CD8-positive, alpha-beta T cell (primary cell): ENCODE measurements at places on chromosomes 11 and 22. TPM values are rescaled to one million over a fixed set of nuclear protein-coding genes. Genes with fewer than 3 reads are reported as not detected.

Gene SCUBE2
- not detected for total RNA-seq

DNA sequence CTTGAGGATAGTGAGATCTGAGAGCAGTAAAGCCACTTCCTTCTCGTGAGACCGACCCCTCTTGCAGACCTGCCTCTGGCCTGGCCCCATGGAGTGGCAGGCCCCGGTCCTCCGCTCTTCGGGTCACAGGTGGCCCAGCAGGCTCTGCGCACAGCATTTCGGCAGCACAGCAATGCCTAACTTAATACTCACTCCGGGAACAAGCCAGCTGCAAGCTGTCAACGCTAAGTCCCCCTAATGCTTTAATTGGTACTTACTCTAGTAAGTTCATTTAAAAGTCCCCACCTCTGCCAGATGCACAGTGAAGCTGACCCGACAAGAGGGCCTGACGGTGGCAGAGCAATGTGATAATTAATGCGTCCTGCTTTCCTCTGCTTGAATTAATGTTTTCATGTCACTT is 349.3 kb upstream of the B3GAT1 start:
- DNase-seq, result no peak

Gene PGA5
- total RNA-seq, result not detected

Gene BUD13
- 12.5 TPM for total RNA-seq

Gene RIMBP3B
- total RNA-seq, result 0.17 TPM

Gene PHETA2
- total RNA-seq, result 0.30 TPM

Gene RIC3
- 34.8 TPM for total RNA-seq

GRCh38 chr11:92707665-92708064 is 261.8 kb upstream of the MTNR1B start:
- DNase-seq, result no peak

Gene ANKRD49
- 45.6 TPM for total RNA-seq

DNA sequence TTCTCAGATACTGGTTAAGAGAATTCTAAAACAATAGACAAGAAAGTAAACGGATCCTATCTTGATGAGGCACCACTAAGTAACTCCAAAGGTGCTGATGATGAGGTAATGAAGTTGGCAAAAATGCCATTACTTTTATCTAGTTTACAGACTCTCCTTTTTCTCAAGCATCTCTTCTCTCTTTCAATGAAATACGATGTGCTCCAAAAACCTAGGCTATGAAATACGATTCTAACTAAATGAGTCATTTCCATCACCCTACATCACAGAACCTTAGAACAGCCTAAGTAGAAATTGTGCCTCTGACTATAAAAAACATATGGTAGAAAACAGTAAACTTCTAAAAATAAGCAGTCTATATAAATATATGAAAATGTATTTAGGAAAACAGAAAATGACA is 58.9 kb upstream of the ARHGAP32 start:
- DNase-seq, result no peak

DNA sequence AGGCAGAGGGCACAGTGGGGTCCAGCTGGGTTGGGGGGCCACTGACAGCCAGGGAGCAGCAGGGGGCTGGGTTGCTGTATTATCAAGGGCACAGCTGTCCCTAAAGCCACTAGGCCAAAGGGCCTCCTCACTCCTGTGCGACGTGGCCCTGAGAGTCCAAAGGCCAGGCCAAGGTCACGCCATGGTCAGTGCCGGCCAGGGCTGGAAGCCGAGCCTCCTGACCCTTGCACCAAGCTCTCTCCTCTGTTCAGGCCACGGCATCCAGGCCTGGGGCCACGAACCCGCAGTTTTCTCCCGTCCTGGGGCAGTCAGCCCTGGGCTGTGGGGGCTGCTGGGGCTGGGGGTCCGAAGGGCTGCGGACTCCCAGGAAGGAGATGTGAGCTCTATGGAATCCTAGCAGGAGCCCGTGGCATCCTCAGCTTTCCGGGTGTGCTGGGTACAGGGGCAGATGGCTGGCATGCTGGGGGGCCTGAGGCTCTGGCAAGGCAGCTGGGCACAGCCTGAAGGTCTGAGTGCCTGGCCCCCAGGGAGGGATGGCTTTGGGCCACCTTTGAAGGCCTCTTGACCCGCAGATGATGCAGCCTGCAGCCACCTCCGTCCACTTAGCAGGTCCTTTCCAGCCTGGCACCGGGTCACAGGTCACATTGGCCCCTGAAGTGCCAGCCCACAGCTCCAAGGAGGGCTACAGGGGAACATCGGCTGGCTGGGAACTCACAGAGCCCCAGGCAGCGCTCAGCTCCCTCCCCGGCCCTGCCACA is 17.3 kb upstream of the PPARA start:
- DNase-seq, result no peak

DNA sequence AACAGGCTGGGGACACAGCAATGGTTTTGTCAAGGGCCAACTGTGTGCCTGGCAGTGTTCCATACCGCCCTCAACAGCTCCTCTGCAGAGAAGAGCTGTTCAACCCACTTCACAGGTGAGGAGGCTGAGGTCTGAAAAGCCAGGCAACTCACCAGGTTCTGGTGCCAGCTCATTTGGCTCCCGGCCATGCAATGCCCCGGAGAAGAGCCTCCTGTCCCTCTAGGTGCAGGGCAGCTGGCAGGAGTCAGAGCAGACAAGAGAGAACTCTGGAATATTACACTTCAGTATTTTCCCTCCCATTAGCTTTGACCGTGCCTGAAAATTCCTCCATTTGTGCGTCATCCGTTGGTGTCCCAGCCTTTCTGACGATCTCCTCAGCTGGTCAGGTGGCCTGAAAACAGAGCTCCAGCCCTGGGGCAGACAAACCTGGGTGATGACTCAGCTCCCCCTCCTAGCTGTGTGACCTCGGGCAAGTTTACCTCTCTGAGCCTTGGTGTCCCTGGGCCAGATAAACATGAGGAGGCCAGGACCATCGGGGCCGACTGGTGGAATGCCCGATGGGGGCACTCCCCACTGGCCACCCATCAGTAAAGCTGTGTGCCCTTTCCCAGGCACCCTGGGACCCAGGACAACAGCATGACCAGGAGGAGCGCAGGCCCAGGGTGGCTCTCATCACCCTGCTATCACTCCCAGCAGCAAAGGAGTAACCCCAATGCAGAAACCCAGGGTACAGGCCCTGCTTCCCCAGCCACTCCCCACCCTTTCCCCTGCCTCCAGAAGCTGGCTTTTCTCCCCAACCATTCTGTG is 9.6 kb upstream of the C1QTNF6 start:
- no peak for DNase-seq

Gene TMEM191B
- total RNA-seq, result 1.2 TPM

DNA sequence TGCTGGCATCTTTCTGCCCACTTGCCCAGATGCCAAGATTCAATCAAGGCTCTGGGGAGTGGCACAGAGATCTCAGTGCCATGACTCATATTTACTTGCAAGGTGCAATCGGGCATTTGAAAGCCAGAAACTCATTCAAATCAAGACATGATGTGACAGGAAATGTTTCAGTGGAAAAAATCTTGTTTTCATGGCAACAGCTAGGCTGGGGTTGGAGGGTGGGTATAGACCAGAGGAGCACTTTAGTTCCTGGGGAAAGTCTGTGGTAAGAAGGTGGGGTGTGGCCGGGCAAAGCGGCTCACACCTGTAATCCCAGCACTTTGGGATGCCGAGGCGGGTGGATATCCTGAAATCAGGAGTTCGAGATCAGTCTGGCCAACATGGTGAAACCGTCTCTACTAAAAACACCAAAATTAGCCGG is 1.2 kb downstream of the MAJIN start:
- DNase-seq, result no peak

Gene FAM83F
- total RNA-seq, result 17.6 TPM

Gene GGTLC2
- total RNA-seq, result not detected

Gene CYP2D6
- total RNA-seq, result 3.1 TPM

GRCh38 chr11:95092549-95093324 is 3.1 kb downstream of the ENDOD1 start:
- DNase-seq, result no peak

Gene SCGB1C1
- not detected for total RNA-seq

DNA sequence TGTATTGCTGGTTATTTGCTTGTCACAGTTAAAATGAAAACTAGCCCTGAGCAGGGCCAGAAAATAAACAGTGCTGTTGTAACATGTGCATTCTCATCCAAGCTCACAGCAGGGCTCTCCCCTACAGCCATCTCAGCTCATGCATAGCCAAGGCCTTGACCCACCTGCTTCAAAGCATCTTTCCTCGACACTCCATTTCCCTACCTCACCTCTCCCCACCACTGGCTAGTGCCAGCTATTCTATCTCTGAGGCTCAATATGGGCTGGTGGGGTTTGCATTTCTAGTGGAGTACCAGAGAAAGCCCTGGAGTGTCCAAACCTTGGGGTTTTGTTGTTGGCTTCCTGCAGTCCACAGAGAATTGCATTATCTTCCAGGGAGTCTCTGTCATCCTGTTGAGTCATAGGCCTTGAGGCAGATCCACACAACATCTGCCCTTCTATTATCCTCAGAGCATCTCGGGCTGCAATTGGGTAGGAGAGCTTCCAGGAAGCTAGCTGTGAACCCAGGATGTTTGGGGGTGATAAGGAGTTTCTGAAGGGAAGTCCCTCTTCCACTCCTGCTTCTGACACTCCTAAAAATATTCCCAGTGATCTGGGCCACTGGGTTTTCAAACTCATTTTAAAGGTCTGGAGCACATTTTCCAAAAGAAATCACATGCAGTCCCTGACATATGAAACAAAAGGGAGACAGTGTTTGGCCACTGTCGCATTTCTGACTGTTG is 36.1 kb upstream of the AMOTL1 start:
- no peak for DNase-seq

GRCh38 chr11:14022251-14022650 is 59.7 kb downstream of the SPON1 start:
- DNase-seq, result no peak

Gene PRR33
- total RNA-seq, result not detected

Gene DEFB131B
- total RNA-seq, result not detected

GRCh38 chr11:10793470-10794255 is 15.1 kb downstream of the EIF4G2 start:
- DNase-seq, result no peak

GRCh38 chr11:120031612-120032600 is 106.0 kb downstream of the TRIM29 start:
- DNase-seq, result no peak

Gene SPON1
- 2.3 TPM for total RNA-seq

- DNase-seq, result no peak
Measured at GRCh38 chr22:25120093-25120561, 79.5 kb upstream of the CRYBB3 start.

GRCh38 chr11:8082391-8083087 is 1.5 kb downstream of the TUB start:
- no peak for DNase-seq

Gene ACR
- not detected for total RNA-seq

GRCh38 chr22:37067428-37067827 is 15.9 kb downstream of the KCTD17 start:
- no peak for DNase-seq

Gene PKDREJ
- total RNA-seq, result not detected

Gene TRIM48
- not detected for total RNA-seq

GRCh38 chr22:49867303-49868265 is 13.9 kb downstream of the ZBED4 start:
- no peak for DNase-seq

DNA sequence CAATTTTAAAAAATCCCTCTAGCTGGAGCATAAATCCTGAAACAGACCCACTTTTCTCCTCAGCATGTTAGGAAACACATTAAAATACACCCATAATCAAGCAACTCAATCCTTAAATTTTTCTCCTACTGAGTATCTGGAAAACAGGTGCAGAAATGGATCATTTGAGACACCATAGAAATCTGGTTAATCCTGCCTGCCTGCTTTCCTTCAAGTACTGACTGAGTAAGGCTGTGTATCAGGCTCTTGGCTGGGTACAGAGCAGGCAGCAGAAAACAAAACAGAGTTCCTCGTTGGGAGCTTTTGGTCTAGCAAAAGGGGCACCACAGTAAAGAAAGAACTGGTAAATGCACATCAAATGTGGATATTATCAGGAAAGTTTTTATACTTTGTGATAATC is 1.9 kb downstream of the KCNQ1OT1 start:
- DNase-seq, result no peak

Gene TMEM179B
- 27.5 TPM for total RNA-seq

- DNase-seq, result no peak
Measured at GRCh38 chr11:61297746-61298145, 2.6 kb upstream of the VWCE start.

- no peak for DNase-seq
Measured at GRCh38 chr11:41307296-41308080, 152.0 kb downstream of the LRRC4C start.

DNA sequence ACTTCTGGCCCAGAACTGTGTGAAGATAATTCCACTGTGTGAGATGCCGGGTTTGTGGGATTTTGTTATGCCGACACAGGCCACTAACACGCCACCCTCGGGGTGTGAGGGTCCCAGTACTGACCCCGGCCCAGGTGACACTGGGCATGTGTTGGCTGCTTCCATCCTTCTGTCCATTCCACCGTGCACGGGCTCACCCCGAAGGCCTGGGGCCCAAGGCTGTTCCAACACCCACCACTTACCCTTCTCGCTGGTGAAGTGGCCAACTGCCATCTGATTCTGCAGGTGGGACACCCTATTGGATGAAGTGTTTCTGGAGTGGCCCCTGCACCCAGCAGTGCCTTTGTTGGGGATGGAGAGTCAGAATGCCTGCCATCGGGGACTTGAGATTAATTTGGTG is 1307.5 kb downstream of the BRD1 start:
- DNase-seq, result no peak

GRCh38 chr11:45676522-45677095 is 11.2 kb upstream of the CHST1 start:
- no peak for DNase-seq

Gene ARHGAP42
- total RNA-seq, result 0.38 TPM

Gene LDLRAD3
- not detected for total RNA-seq

- peak; percentile 55 for DNase-seq
Measured at GRCh38 chr11:44538375-44539054, 26.9 kb upstream of the CD82 start.

Gene STIM1
- total RNA-seq, result 72.5 TPM

Gene MEI1
- total RNA-seq, result 63.1 TPM
